ENCODE measurements at places on chromosomes 12 and 14.

GRCh38 chr14:30240018-30240417, 312.4 kb upstream of the PRKD1 start:
- DNase-seq = no peak

GRCh38 chr12:77377116-77377515, 311.7 kb upstream of the E2F7 start:
- DNase-seq = no peak

DNA sequence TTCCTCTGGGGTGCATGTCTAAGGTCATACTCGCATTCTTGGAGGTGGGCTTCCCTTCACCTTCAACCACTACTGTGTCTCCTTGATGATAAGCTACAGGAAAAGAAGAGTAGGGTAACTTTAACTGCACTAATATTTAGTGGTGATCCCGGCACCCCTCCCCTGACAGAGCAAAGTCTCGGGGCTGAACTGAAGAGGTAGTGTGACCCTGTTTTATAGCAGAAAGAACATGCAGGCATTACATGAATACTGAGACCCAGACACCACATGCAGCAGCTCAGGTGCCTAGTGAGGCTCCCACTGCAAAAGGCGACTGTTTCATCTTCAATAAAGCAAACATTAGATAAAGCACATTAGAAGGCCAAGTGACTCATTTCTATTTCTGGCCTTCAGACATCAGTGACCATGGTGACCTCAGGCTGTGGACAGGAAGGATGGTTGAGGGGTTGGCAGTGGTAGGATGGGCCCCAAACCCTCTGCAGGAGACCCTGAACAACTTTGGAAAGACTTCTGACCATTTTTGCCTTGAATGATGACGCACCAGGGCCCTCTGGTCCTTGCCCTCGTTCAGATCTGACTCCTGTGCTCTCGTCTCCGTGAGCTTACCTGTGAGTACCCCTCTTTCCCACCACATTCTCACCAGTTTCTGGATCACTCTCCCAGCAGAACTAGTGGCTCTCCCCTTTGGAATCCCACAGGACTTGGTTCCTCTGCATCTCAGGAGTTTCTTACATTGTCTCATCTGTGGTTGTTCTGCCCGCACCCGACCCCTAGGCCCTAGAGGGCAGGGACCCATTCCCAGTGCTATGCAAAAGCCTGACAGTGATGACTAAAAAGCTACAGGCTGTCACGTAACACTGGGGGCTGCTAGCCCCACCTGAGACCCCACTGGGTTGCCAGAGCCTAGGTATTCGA, 23.8 kb upstream of the JPH4 start:
- DNase-seq = no peak

DNA sequence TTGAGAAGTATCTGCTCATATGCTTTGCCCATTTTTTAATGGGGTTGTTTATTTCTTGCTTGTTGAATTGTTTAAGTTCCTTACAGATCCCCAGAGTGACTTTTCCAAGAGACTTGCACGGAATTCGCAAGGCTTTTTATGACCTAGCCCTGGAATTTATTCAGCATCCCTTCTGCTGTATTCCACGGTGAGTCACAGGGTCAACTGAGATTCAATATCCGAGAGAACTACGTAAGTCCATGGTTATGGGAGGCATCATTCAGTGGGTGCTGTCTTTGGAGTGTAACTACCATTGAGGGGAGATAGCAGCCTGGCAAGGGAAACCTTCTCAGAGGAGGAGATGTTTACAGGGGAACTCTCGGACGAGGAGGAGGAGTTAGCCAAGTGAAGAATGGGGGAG, 20.9 kb upstream of the GPRC5A start:
- no peak for DNase-seq

DNA sequence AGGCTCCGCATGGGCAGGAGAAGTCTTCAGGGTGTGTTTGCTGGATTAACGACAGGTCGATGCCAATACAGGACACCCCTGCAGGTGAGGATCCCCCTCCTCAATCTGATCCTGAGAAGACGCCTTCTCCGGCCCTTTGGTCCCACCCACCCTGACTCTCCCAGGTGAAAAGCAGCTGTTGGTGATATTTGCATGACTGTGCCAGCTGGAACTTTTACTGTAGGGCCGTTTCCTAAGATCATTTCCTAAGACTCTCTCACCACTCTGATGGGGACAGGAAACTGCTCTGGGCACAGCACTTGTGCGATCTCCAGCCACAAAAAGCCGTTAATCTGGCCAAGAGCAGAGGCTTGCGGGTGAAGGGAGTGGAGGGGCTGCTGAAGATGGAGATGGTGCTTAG, 16.8 kb upstream of the EIF5 start:
- DNase-seq = no peak

- no peak for DNase-seq
Observed at GRCh38 chr14:84749191-84749955, 780.6 kb upstream of the FLRT2 start.
